Left lung (tissue), 14 donors: ENCODE measurements at places on chromosomes 2 and 18. TPM values are rescaled to one million over a fixed set of nuclear protein-coding genes. Genes with fewer than 3 reads are reported as not detected.

GRCh38 chr18:10131460-10132395 lies 217.9 kb downstream of the VAPA start:
- no peak overlapping the region for H3K27ac ChIP-seq
- peak; percentile 57 for DNase-seq
- peaks cover 21% of the 10 kb centered on the region for H3K4me1 ChIP-seq

GRCh38 chr2:112840068-112840445 lies 3.5 kb upstream of the IL1B start:
- no peak overlapping the region for H3K4me3 ChIP-seq
- no peaks in the 10 kb centered on the region for H3K4me1 ChIP-seq
- no peaks in the 10 kb centered on the region for H3K27me3 ChIP-seq
- H3K27ac ChIP-seq: peak overlapping the region; percentile 92
- no peaks in the 10 kb centered on the region for H3K36me3 ChIP-seq

Gene RAB17
- polyA plus RNA-seq: 20.7 TPM

Gene TTL
- polyA plus RNA-seq: 57.4 TPM

DNA sequence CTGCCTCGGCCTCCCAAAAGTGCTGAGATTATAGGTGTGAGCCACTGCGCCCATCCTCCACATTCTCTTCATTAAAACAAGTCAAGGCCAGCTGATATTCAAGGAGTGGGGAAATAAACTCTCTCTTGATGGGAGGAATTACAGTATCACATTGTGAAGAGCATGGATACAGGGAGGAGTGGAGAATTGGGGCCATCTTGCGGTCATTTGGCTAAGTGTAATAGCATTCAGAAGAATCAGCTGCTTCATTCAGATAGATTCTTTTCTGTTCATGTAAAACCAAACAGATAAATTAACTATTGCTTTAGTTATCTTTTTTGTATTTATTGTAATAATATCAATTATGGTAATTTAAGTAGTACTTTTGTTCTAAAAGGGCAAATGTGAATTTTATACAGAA lies 156.3 kb downstream of the UBR3 start:
- no peaks in the 10 kb centered on the region for H3K27me3 ChIP-seq

Gene ASAP2
- 41.4 TPM for polyA plus RNA-seq

DNA sequence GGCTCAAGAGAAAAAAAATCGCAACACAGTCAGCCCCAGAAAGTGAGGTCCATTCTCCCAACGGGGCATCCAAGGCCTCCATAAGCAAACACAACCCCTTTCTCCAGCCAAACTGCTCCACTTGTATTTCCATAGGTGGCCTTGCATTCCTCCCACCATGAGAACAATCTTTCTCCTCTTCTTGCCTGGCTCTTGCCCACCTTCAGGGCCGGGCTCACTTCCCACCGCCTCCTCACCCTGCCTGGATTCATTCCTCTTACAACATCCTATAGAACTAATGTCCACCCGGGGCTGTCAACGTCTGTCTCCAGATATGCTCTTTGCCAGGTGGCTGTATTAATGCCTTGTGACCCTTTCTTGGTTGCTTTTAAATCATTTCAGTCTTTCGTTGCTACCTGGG lies 124.5 kb downstream of the SMAD7 start:
- peaks cover 25% of the 10 kb centered on the region for H3K4me1 ChIP-seq
- DNase-seq: no peak
- no peaks in the 10 kb centered on the region for H3K27me3 ChIP-seq
- H3K27ac ChIP-seq: no peak overlapping the region
- H3K4me3 ChIP-seq: no peak overlapping the region
- H3K36me3 ChIP-seq: no peaks in the 10 kb centered on the region

DNA sequence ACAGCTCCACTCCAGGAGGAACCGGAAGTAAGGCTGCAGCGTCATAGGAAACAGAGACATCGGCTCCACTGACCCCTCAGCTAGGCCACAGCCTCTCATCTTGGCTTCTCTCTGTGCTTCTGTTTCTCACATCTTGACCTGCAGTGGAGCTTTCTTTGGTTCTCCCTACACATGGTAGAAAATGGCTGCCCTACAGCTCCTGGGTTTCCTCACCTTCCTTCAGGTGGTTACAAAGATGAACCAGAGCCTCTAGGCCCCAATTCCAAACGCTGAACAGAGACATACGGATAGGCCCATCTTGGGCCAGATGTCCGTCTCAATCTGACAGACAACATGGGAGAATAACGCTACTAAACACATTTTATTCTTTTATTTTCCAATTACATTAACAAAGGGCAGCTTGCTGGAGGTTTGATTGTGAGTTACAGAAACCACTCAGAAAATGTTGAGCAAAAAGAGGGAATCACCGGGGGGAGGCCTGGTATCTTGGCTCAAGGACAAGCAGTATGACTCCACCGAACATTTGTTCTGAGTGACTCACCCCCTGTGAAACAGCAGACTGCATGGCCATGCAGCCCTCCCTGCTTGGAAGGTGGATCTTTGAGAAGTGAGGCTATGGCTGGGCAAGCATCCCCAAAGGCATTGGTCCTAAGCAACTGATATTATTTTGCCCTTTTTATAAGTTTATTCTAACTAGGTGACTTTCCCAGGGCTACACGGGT lies 303.5 kb downstream of the CDCA7 start:
- H3K27me3 ChIP-seq: peaks cover 5% of the 10 kb centered on the region
- no peak overlapping the region for H3K4me3 ChIP-seq
- H3K27ac ChIP-seq: no peak overlapping the region

DNA sequence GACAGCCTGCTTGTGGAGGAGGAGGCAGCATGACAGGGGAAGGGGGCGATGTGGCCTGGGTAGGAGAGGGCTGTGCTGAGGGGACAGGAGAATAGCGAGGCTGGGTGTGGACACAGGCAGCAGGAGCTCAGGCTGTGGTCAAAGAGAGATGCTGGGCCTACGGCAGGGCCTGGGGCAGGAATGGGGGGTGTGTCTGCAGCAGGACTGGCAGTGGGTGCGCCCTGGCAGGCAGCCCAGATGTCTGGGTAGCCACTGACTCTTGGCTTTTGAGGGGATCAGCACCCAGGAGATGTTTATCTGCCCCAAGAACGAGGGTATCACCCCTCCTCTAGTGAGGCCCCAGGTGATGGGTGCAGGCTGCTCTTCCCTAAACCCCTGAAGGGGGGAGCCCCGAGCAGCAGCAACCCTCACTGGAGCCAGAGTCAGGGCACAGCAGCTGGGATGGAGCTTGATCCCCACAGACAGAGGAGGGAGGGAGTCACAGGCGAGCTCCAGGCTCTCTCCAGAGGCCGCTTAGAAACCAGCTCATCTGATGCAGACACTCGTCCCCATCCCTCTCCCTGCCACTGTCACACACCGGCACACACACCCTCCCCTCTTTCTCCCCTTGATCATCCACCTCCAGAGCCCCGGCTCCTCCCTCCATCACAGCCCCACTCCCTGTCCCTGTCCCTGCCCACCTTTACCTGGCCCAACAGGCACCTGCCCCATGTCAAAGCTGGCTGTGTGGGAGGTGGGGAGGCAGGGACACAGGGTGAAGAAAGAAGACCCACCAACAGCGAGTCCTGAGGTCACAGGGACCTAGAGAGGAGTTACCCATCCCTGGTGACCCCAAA lies 29.8 kb upstream of the TNS1 start:
- H3K36me3 ChIP-seq: no peaks in the 10 kb centered on the region
- no peaks in the 10 kb centered on the region for H3K4me1 ChIP-seq
- no peak overlapping the region for H3K4me3 ChIP-seq
- H3K27me3 ChIP-seq: peaks cover 18% of the 10 kb centered on the region
- H3K27ac ChIP-seq: no peak overlapping the region

DNA sequence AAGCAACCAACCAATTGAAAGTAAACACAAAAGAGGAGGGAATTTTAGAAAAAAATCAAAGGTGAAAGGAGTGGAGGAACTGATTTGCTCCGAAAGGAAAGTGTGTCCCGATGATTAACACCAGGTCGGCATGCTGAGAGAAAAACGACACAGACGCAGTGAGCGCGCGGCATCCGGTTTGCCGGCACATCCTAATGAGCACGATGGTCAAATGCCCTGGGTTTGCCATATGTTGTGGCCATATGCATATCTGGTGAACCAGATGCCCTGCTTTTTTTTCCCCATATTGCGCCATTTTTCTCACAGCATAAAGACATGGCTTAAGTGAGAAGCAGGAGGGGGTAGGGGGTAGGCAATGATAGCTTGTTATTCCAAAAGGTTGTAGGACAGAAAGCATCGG lies 626.7 kb downstream of the BCL11A start:
- no peaks in the 10 kb centered on the region for H3K4me1 ChIP-seq
- H3K27me3 ChIP-seq: no peaks in the 10 kb centered on the region
- no peak overlapping the region for H3K27ac ChIP-seq
- H3K4me3 ChIP-seq: no peak overlapping the region
- DNase-seq: no peak
- H3K36me3 ChIP-seq: no peaks in the 10 kb centered on the region

- no peaks in the 10 kb centered on the region for H3K36me3 ChIP-seq
- no peaks in the 10 kb centered on the region for H3K4me1 ChIP-seq
- H3K4me3 ChIP-seq: no peak overlapping the region
- DNase-seq: no peak
- H3K27me3 ChIP-seq: no peaks in the 10 kb centered on the region
Measured at GRCh38 chr18:48968412-48969215, 17.8 kb upstream of the SMAD7 start.

Gene CPO
- not detected for polyA plus RNA-seq

Gene SLC23A3
- polyA plus RNA-seq: 5.5 TPM

Gene KLHL30
- 0.09 TPM for polyA plus RNA-seq

DNA sequence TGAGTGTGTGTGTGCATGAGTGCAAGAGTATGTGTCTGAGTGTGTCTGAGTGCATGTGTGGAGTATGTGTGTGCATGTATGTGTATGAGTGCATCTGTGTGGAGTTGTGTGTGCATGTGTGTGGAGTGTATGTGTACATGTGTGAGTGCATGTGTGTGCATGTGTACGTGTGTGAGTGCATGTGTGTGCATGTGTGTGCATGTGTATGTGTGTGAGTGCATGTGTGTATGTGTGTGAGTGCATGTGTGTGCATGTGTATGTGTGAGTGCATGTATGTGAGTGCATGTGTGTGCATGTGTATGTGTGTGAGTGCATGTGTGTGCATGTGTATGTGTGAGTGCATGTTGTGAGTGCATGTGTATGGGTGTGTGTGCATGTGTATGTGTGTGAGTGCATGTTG lies 23.7 kb downstream of the TOGARAM2 start:
- no peak for DNase-seq
- H3K27me3 ChIP-seq: no peaks in the 10 kb centered on the region
- no peaks in the 10 kb centered on the region for H3K36me3 ChIP-seq
- no peak overlapping the region for H3K27ac ChIP-seq

DNA sequence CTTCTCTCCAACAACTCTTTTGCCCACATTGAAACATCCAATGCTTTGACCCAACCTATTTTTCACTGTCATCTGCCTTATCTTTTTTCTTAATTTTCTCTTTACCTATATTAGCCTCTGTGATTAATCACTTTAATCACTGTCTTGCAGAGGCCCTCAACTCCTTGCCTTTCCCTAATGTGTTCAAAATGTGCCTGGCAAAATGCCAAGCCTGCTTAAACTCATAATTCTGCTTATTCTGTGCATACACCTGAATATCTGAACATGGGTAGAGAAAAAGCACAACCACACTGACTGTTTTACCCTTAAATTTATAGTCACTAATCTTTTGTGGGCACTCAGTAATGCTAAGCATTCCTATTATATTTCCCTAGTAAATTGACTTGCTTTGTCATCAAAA lies 63.0 kb upstream of the GALNT13 start:
- DNase-seq: no peak
- no peaks in the 10 kb centered on the region for H3K27me3 ChIP-seq
- no peak overlapping the region for H3K27ac ChIP-seq

DNA sequence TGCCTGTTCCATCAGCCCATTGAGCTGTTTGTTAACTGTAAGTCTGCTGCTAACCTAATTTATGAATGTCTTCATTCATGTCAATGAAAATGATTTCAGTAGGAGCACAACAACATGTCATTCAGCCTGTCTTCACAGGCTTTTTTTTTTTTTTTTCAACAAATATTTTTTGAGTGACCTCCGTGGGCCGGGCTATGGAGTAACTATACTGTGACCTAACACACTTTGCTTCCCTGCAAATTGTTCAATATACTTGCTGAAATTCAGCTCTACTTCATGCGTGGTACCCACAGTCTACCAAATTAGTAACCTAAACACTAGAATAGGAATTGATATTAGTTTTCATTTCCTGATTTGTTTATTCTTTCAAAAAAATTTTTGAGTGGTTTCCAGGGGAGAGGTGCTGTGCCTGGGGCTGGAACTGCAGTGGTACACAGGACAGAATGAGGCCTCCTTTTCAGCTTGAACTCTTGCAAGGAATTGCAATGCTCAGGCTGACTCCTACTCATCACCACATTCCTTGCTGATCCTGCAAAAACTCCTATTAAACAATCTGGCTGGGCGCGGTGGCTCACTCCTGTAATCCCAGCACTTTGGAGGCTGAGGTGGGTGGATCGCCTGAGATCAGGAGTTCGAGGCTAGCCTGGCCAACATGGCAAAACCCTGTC lies 87.1 kb downstream of the CDH20 start:
- H3K4me3 ChIP-seq: no peak overlapping the region
- no peaks in the 10 kb centered on the region for H3K36me3 ChIP-seq
- no peak for DNase-seq
- no peak overlapping the region for H3K27ac ChIP-seq
- no peaks in the 10 kb centered on the region for H3K4me1 ChIP-seq

DNA sequence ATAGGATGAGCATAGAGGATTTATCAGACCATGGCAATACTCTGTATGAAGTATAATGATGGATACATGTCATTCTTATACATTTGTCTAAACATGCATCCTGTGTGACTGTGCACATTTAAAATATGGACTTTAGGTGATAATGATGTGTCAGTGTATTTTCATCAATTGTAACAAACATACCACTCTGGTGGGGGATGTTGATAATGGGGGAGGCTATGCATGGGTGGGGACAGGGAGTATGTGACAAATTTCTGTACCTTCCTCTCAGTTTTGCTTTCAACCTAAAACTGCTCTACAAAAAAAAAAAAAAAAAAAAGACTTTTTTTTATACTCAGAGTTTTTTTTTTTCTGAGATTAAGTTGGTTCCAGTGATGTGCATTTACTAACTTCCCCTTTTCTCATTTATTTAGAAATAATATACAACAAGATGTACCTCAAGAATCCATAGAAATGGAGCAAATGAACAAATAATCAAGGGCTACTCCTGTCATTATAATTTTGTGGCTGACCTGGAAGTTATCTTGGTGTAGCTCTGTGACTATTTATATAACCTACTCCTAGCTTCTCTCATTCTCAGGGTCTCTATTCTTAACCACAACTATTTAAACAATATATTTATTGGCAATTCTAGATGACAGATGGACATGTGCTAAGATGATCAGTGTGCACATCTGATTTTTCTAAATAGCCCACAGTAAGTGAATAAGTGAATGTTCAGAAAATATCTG lies 108.9 kb upstream of the ITGA4 start:
- no peaks in the 10 kb centered on the region for H3K27me3 ChIP-seq
- H3K27ac ChIP-seq: no peak overlapping the region
- H3K4me1 ChIP-seq: no peaks in the 10 kb centered on the region
- H3K4me3 ChIP-seq: no peak overlapping the region
